GM18507 (cell line): ENCODE measurements at places on chromosomes 7 and 10.

DNA sequence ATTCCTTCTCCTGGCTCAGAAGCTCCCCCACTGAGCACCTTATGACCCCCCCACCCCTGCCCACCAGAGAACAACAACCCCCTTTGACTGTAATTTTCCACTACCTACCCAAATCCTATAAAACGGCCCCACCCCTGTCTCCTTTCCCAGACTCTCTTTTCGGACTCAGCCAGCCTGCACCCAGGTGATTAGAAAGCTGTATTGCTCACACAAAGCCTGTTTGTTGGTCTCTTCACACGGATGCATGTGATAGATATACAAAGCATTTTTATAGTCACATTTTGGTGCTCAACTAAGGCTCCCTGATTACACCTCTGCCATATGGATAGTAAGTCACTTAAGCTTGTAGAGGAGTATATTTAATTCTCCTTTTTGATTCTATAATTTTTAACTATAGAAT, 985.8 kb downstream of the REEP3 start:
- DNase-seq: no peak

- DNase-seq: no peak
Observed at GRCh38 chr10:77220150-77220549, 417.5 kb downstream of the KCNMA1 start.

DNA sequence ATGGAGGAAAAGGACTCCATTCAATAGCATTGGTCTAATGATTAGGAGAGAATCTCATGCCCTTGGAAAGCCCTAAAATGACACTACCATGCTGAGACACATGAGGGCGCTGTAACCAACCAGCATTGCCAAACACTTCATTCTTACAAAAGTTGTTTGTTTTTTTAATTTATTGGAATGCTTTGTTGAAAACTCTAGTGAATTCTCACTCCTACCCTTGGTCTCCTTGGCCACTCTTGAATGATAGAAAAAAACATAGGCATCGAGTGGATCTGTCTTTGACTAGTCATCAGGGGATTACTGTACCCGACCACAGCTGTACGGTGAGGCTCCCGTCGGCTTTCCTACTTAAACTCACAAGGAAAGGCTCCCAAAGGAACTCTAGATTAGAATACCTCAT, 29.3 kb upstream of the ADD3 start:
- peak; percentile 20 for DNase-seq

DNA sequence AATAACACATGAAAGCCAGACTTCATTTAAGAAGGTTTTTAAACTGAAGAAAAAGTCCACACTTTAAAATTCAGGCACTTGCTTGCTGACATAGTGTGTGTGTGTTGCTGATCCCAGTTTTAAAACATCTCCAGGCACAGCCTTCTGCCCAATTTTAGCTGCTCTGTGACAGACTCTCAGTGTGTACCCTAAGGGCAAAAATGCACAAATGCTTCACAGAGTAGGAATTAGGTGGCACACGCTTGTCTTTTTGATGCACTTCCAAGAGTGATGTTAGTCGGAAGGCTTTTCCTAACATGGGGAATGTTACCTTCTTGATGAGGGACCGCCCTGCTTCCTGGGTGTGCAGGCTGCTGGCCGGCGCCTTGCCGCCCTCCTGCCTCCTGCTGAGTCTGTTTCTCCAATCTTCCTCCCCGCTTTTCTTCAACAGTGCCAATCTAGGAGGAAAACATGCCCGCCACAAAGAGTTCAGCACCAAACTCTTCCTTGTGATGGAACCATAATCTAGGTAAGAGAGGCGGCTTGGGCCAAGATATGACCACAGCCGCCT, 122.3 kb downstream of the SVIL start:
- DNase-seq: no peak

DNA sequence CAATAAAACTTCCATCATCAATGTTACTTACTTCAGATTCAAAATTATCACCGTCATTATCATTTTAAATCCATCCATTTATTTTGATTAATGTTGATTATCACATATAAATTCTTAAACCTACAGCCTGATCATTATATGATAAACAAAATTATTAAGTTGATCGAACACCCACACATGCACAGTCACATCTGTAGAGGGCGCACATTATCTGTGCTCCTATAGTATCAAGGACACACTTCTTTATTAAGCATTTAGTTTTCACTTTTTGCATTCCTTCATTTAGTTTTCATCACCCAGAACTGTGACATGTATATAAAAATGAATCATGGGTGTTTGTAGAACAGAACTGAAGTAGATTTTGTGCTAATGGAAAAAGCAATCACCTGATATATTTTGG, 26.2 kb upstream of the ZNF716 start:
- no peak for DNase-seq

- DNase-seq: no peak
Observed at GRCh38 chr10:78078539-78079330, 45.1 kb downstream of the RPS24 start.

- no peak for DNase-seq
Observed at GRCh38 chr7:24784277-24784676, 27.0 kb upstream of the GSDME start.

- DNase-seq: no peak
Observed at GRCh38 chr10:99292159-99292558, 37.0 kb upstream of the CNNM1 start.

DNA sequence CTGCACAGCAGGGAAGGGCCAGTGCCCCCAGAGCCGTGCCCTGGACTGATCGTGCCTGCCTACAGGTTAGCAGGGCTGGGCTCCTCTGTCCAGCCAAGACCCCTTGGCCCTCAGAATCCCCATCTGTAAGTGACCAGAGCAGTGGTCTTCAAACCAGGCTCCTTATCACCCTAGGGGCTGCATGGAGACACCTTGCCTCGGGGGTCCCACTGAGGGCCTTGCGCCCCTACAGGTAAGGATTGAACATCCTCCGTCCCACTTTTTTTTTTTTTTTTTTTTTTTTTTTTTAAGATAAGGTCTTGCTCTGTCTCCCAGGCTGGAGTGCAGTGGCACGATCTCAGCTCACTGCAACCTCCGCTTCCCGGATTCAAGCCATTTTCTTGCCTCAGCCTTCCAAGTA, 32.6 kb upstream of the RADIL start:
- no peak for DNase-seq

DNA sequence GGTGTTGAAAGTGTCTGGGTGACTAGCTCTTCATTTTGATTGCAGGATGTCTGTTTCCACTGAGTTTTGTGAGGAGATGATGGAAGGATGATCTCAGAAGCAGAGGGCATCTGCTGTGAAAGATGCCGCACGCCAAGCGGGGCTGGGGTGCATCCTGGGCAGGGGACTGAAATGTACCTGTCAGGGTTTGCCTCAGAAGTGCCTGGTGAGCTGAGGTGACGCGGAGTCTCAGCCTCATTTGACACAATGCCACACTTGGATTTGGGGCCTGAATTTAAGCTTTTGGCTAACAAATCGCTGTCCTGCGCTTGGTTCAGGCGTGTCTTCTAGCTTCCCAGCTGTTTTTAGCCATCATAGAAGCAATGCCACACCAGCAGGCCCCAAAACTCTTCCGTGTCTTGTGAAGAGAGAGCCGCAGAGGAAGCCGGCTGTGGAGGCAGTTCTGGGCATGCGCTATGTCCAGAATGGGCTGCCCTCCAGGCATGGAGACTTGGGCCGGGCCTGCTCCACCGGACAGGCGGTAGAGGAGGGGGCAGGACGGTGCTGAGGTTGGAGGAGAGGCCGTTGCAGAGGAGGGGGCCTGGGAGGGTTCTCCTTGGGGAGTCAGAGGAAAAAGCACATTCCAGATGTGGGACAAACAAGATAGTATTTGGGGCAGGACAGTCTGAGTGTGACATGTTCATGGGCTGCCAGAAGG, 31.2 kb downstream of the WDR86 start:
- DNase-seq: no peak

DNA sequence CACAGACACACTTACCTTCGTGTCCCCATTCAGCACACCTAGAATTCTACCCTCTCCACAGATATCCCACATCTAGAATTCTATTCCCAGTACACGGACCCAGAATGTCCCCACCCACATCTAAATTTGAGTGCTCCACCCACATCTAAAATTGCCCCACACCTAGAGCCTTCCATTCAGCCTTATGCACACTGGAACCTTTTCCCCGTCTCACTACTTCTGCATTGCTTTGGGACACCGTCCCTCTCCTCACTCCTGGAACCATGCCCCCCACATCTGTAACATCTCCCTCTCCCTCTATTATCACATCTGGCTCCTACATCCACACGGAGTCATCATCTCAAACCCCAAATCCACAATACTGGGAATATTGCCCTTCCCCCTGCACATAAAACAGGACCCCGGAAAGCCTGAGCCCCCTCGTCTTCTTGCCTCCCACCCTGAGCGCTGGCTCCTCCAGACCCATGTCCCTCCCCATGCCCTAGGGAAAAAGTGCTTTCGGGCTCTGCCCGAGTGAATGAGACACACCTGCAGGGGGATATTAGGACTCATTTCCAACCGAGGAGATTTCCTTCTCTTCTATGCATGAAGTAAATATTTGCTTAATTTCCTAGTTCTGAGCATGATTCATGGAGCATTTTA, 125.8 kb upstream of the UNC5B start:
- no peak for DNase-seq

- DNase-seq: no peak
Observed at GRCh38 chr10:122495406-122496340, 34.3 kb downstream of the HTRA1 start.

DNA sequence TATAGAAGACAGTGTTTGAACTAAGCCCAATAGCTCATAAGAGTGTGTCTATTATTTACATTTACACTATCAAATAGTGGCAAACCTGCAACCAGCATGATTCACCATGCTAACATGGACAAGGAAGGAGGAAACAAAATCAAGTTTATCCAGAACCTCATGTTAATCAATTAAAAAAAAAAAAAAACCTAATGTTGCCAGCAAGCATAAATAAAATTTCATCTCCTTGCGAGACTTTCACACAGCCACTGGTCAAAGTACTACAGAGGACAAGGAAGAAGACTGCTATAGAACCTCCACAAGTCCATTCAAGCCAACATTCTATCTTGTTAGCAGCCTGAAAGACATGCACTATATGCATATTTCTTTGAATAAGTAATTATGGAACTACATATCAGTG, 9.7 kb downstream of the TM9SF3 start:
- no peak for DNase-seq

GRCh38 chr10:111129363-111129762, 52.5 kb downstream of the ADRA2A start:
- DNase-seq: no peak

DNA sequence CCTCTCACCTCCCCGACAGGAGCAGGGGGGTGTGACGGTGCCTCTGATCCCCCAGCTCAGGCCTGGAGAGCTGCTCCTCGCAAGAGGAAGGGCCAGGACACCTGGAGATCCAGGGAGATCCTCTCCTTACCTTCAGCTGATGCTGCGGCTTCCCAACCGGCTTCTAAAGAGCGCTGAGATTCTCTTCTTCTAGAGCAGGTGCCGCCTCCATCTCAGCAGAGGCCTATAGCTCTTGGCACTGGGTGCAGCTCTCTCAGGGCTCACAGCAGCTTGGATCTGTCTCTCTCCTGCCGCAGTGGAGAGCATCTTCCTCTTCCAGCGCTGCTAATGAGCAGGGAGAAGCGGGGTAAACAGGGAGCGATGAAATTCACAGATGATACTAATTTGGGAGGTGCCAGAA, 189.6 kb upstream of the PLXNA4 start:
- no peak for DNase-seq

GRCh38 chr10:58662314-58662713, 149.6 kb downstream of the BICC1 start:
- no peak for DNase-seq

DNA sequence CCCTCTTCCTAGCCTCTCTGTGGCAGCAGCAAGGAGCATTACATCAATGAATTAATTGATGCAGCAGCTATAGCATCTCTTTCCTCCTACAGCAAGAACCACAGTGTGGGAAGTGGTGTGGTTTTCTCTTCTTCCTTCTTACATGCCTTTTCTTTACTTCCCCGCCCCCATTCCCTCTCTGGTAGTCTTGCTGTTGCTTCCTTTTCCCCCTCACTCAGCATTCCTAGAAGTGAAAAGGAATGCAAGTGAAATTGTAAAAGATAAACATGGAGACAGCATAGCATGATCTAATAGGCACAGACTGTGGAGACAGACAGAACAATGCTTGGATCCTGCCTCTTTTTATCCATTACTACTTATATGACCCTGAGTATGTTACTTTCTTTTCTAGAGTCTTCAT, 370.5 kb upstream of the BMPER start:
- no peak for DNase-seq

DNA sequence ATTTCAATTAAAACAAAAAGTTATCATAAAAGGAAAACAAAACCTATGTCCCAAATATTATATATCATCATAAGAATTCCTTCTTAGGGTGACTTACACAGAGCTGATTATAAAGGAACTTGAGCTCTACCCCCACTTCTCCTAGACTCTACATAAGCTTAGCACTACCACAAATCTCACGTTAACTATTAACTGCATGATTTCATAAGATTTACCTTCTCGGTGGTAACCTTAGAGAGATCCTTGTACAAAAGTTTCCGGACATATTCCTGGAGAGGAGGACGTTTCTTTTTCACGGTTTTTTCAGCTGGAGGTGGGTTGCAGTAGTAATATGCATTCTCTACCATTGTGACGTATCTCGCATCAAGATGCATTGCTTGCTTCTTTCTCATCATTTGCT, 83.7 kb downstream of the UPF2 start:
- DNase-seq: no peak

GRCh38 chr7:2838451-2838850, 5.7 kb downstream of the GNA12 start:
- no peak for DNase-seq

DNA sequence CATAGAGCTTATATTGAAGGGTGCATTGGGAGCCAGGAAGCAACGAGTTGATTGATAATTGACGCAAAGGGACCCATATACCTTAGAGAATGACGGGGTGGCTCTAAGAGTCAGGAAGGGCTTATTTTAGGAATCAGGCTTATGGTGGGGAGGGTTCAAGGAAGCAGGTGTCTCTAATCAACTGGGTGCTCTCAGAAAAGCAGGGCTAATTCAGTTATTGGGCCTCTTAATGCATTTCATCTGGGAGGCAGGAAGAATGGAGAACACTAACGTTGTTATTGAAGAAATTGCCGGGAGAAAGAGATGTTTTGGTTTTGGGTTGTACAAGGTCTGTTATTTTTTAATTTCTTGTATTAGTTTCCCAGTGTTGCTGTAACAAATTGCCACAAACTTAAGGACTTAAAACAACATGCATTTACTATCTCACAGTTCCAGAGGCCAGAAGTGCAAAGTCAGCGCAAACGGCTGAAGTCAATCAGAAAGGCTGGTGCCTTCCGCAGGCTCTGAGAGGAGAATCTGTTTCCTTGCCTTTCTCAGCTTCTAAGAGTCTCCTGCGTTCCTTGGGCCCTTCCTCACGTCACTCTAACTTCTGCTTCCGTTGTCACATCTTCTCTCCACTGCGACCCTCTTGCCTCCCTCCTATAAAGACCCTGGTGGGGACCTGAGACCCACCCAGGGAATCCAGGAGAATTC, 328.4 kb upstream of the C7orf33 start:
- DNase-seq: no peak

GRCh38 chr10:81570878-81571794, 303.9 kb upstream of the NRG3 start:
- DNase-seq: no peak

- no peak for DNase-seq
Observed at GRCh38 chr7:114822844-114823243, 99.0 kb upstream of the MDFIC start.
